Posterior vena cava (tissue), 2 donors: ENCODE measurements at places on chromosomes 1 and 21. TPM values are rescaled to one million over a fixed set of nuclear protein-coding genes. Genes with fewer than 3 reads are reported as not detected.

HEYL gene
- total RNA-seq, result 47.1 TPM

AADACL3 gene
- not detected for total RNA-seq

WNT9A gene
- total RNA-seq, result 2.7 TPM

OPTC gene
- not detected for total RNA-seq

KRTAP11-1 gene
- not detected for total RNA-seq

GIPC2 gene
- 8.4 TPM for total RNA-seq

NHLH1 gene
- total RNA-seq, result not detected

OLFM3 gene
- not detected for total RNA-seq

CDCA8 gene
- total RNA-seq, result 0.48 TPM

UTS2 gene
- total RNA-seq, result 1.3 TPM

TRIM46 gene
- total RNA-seq, result 2.1 TPM

VWA5B1 gene
- not detected for total RNA-seq

PHF13 gene
- total RNA-seq, result 11.6 TPM

CD1B gene
- total RNA-seq, result not detected

CACNA1S gene
- total RNA-seq, result 0.14 TPM

BSND gene
- not detected for total RNA-seq

ADAMTS1 gene
- total RNA-seq, result 216 TPM

HOOK1 gene
- total RNA-seq, result 0.14 TPM

TFF2 gene
- total RNA-seq, result not detected

NMNAT2 gene
- total RNA-seq, result 0.60 TPM

AMY2A gene
- total RNA-seq, result 3.3 TPM

LIN28A gene
- not detected for total RNA-seq

PRAMEF12 gene
- not detected for total RNA-seq

RORC gene
- not detected for total RNA-seq

C8B gene
- not detected for total RNA-seq

TMPRSS3 gene
- not detected for total RNA-seq

PHTF1 gene
- 12.0 TPM for total RNA-seq

NBPF6 gene
- total RNA-seq, result not detected

CFAP45 gene
- 2.2 TPM for total RNA-seq

TRAPPC3 gene
- 51.4 TPM for total RNA-seq

KCNJ9 gene
- not detected for total RNA-seq

KRTAP19-3 gene
- total RNA-seq, result not detected

FAM229A gene
- 4.4 TPM for total RNA-seq

C1orf210 gene
- not detected for total RNA-seq

IBA57 gene
- 7.4 TPM for total RNA-seq

PGLYRP3 gene
- total RNA-seq, result not detected
